Left lung (tissue), 14 donors: ENCODE measurements at places on chromosomes 12 and 14. TPM values are rescaled to one million over a fixed set of nuclear protein-coding genes. Genes with fewer than 3 reads are reported as not detected.

GRCh38 chr14:67853715-67854114 is 34.1 kb downstream of the RAD51B start:
- DNase-seq: no peak

- no peak for DNase-seq
Measured at GRCh38 chr12:46134205-46134811, 134.5 kb downstream of the SLC38A1 start.

DNA sequence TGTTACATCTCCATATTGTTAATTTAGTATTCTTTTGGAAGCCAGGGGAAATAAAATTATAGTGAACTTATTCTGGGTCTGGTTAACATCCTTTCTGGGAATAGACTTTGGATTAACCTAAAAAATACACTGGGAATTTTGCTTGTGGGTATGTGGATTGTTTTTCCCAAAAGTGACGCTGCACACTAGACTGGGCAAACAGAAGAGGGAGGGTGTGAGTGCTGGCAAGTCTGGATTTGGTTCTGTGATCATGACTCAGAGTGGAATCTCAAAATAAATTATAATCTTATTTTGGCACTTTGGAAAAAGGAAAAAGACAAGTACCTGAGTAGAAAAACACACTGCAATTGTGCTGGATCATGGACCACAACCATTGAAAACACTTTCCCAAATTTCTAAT is 15.2 kb upstream of the LUM start:
- no peak for DNase-seq

DNA sequence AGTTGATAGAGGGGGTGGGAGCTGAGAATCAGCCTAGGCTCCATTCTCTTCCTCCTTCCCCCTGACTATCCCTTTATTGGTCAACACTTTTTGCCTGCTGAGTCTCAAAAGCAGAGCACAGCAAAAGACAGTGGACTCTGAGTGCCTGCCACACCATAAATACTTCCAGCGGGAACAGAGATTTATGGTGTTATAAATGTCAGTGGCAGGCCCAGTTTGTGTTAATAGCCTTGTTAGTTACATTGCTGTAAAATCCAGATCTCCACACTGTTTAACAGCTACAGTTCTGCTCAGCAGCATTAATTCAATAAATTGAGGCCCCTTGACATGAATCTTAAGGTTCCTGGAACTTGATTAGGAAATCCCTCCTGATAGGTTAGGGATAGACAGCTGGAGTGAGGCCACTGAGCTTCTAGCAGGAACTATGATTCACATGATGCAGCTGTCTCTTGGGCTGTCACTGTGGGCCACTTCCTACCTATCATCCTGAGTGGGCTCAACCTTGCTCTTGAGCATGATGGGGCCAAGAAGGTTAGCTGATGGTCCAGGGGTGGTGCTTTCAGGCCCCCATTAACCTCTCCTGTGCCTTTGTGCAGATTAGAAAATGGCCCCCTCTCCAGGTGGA is 295.2 kb upstream of the SRRM4 start:
- no peak for DNase-seq

- DNase-seq: no peak
Measured at GRCh38 chr12:108826807-108827721, 30.3 kb downstream of the SSH1 start.

GRCh38 chr14:74985028-74985310 is 17.8 kb upstream of the EIF2B2 start:
- no peak for DNase-seq

DNA sequence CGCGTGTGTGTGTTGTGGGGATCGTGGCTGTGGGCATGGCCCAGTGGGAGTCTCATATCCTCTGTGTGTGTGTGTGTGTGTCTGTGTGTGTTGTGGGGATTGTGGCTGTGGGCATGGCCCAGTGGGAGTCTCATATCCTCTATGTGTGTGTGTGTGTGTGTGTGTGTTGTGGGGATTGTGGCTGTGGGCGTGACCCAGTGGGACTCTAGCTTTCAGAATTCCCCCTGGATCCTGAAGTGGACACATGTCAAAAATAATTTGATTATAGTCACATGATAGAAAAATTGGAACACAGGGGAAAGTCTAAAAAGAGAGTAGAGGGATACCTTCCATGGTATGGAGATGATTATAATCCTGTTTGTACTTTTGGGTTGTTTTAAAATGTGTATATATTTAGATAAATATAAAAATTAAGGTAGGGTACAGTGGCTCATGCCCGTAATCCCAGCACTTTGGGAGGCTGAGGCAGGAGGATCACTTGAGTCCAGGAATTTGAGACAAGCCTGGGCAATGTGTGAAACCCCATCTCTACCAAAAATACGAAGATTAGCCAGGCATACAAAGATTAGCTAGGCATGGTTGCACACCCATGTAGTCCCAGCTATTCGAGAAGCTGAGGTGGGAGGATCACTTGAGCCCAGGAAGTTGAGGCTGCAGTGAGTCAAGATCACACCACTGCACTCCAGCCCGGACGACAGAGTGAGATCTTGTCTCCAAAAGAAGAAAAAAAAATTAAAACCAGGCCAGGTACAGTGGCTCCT is 11.0 kb downstream of the PAPLN start:
- no peak for DNase-seq

- no peak for DNase-seq
Measured at GRCh38 chr14:61756135-61756534, 6.1 kb upstream of the SNAPC1 start.

- DNase-seq: no peak
Measured at GRCh38 chr12:53733051-53733806, 6.0 kb upstream of the CALCOCO1 start.

DNA sequence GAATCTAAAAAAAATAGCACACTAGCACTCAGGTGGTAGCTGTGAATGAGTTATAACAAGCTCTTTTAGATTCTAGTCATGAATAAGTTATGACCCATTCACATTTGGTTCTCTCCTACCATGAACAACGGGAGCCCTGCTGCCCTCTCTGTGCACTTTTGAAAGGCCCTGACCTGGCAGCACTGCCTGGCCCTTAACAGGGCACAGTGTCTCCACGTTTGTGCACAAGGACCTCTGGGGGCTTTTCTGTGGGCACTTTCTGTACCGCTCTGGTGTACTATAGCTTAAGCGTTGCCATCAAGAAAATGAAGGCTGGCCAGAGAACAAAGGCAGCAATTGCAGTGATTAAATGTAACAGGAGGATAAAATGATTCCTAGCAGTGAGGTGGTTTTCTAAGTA is 21.2 kb downstream of the CCDC92 start:
- no peak for DNase-seq

The DNAI7 gene
- total RNA-seq: 2.3 TPM

The WSCD2 gene
- total RNA-seq: 0.29 TPM

The SLC8A3 gene
- total RNA-seq: 0.60 TPM

The CDC42BPB gene
- total RNA-seq: 79.8 TPM

The MUCL1 gene
- total RNA-seq: not detected

The NTF3 gene
- total RNA-seq: 0.79 TPM

The JPH4 gene
- total RNA-seq: 1.3 TPM

The MANSC1 gene
- 24.7 TPM for total RNA-seq

The KRT79 gene
- 0.58 TPM for total RNA-seq

The RASAL1 gene
- total RNA-seq: 0.24 TPM
